ENCODE measurements at places on chromosomes 7 and 10.

DNA sequence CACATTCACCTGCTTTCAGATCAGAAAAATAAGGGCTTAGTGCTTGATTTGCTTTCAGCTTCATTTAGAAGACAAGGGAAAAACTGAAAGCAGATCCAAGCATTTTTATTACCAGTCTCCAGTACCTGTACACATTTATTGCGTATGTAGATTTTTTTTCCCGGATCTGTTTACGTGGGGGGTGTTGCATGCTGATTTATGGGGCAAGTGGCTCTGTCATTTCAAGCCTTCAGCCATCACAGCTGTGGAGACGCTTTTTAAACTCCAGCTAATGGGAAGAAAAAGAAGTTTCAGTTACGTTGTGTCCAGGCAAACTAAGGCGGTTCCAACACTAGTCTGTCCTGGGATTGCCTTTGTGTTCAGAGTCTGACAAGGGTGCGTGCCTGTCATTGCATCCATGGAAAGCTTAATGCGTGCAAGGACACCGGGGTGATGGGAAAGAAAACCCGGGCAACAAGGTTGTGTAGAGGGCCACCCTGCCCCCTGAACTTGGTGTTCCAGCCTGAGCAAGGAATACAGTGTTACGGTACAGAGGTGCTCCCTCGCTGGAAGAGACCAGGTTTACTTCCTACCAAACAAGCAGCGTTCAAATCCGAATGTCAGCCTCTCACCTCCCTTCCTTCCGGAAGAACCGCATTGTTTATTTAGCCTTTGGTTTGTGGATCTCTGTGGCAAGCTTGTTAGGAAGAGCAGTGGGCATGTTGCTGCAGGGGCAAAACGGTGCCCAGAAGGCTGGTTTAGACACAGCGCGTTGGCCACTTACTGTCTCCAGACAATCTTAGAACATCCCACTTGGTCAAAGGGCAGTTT lies 128.2 kb downstream of the FGFR2 start:
- DNase-seq = peak; percentile 24

DNA sequence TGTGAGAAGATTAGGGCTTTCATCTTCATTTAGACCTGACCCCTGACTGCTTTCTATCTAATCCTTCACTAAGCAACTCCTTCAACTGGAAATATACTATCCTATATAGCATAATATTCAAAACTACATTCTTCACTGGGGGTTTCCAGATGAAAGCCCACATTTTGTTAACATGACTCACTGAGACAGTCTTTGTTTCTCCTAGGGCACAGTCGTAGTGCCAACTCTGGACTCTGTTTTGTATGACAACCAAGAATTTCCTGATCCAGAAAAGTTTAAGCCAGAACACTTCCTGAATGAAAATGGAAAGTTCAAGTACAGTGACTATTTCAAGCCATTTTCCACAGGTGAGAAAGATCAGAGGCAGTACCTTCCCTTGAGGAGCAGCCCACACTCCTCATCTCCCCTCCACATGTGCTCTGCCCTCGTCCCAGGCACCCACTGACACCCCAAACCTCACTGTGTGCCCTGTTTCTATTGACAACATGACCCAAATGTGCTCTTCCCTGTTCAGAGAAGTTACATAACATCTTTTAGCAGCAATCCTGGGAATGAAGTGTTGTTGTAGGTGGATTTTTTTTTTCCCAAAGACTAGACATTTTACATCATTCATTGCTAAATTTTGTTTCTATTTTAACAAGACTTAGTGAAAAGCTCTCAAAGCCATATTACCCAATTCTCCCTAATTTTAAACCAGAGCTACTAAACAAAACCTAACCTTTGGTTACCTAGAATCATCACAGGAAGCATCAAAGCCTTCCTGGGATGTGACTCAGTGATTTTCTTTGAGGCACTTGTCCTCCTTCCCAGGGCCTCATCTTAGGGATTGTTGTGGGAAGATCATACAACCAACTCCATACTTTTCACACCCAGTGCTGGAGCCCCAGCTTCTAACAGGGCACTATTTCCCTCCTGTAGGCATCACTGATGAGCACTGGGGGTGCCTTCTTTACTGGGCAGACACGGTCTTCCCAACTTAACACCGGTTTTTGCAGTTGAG lies 10.7 kb downstream of the CYP2E1 start:
- no peak for DNase-seq

GRCh38 chr10:128429321-128429720 lies 303.1 kb upstream of the MKI67 start:
- no peak for DNase-seq

DNA sequence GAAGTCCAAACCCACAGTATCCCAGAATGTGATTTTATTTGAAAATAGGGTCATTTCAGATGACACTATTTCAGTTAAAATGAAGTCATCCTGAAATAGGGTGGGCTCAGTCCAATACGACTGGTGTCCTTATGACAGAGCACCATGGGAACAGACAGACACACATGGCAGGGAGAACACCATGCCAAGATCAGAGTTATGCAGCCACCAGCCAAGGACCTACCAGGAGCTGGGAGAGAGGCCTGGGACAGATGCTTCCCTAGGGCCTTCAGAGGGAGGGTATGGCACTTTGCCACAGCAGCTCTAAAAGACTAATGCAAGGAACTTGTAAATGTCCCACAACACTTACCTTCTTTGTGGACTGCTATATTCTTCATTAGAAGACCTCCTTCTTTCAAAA lies 226.5 kb downstream of the NEBL start:
- DNase-seq = no peak

DNA sequence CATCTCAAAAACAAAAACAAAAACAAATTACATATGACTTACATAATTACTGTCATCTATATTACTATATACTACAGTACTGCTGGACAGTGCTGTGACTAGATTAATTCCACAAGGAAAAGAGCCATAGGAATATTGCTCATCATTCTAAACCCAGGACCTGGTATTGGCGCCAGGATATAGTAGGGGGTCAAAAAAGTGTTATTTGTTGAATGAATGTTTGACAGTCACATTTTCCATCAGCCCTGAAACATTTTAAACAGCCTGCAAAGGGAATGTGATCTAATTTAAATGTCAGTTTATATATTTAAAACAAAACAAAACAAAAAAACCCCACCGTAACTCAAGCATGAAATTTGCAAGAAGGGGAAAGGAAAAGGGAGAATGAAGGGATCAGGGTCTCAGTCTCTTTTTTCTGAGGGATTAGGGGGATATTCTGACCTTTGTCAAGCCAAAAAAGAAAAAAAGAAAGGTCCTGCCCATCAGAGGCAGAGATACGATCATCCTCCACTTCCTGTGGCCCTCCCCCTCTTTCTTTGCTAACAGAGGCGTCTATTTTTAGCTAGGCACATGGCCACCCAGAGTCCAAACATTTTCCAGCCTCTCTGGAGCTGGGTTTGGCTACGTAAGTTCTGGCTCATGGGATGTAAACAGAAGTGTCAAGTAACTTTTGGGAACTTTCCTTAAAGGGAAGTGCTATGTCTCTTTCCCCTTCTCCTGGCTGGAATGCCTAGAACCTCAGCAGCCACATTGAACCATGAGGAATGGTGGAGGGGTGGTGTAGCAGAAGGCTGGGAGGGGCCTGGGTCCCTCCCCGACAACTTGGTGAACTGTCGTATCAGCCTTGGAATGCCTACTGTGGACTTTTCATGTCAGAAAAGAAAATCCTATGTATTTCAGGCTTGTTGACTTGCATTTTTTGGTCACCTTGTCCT lies 44.6 kb upstream of the DLG5 start:
- DNase-seq = peak; percentile 65

GRCh38 chr10:389261-389790 lies 254.1 kb downstream of the ZMYND11 start:
- no peak for DNase-seq

GRCh38 chr7:71925663-71926062 lies 486.5 kb downstream of the CALN1 start:
- no peak for DNase-seq

- DNase-seq = no peak
Measured at GRCh38 chr7:71313553-71313952, 181.6 kb downstream of the GALNT17 start.

- no peak for DNase-seq
Measured at GRCh38 chr10:91741356-91741755, 56.9 kb upstream of the TNKS2 start.

DNA sequence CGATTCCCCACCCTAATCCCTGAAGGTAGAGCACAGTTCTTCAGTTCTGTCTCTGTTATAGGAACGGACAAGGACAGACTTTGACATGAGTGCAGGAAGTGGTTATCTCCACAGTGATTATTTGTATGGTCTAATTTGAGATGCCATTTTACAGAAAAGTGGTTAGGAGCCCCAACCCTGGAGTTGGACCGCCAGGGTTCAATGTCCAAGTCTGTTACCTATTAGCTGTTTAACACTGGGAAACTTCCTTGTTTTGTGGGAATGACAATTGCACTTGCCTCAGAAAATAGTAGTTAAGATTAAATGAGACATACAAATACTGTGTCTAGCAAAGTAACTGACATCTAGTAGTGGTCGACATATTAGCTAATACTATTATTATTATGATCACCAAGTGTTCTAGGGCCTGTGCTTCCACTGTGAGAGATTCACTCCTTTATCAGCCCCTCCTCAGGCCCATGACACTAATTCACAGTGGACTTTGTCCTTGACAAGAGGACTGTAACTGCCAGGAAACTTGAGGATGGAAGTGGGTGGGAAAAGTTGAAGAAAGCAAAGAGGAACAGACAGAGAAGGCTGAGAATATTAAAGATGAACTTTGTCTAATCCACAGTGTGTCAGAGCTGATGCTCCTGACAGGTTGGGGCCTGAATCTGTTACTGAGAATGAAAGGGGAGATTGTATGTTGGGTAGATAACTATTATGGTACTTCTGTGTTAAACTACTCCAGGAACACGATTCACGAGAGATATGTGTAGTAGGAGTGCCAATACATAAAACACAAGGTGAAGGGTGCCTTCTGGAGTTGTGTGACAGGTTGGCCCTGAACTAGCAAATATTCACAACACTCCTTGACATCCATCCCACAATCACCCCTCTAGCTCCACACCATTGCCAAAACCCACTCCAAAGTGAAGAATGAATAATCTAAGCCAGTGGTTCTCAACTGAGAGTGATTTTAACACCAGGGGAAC lies 66.4 kb downstream of the TAC1 start:
- DNase-seq = no peak

DNA sequence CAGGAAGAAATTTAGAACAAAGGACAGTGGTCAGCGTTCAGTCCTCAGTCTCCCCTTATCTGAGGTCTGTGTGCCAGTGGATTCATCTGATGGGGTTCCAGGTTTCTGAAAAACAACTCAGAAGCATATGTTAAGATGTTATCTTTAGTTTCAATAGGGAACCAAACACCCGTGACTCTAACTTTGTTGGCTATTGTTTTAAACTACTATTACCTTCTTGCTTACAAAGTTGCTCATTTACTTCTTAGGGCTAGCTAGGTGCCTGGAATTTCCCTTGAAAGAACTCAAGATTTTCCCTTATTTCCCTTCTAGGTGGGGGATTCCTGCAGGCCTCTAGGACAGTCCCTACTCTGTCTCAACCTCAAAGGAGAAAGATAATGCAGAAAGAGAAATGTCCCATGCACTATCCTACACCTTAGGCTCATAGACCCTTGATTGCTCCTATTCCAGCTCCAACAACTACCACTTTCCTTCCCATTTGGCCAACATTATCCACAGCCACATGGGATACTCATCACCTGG lies 192.5 kb upstream of the LYZL1 start:
- no peak for DNase-seq

GRCh38 chr7:85033263-85033662 lies 153.6 kb downstream of the SEMA3D start:
- peak; percentile 19 for DNase-seq

DNA sequence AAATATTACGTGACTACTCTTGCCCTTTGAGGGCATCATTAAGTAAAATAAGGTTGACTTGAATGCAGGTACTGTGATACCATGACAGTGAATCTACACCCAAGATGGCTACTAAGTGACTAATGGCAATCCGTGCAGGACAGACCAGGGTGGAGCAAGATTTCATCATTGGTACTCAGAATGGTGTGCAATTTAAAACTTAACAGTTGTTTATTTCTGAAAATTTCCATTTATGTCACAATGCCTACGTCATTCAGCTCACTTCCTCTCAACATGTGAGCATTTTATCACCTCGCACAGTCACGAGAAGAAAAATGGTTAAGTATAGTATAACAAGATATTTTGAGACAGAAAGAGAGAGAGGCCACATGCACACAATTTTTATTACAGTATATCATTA lies 50.3 kb upstream of the MET start:
- DNase-seq = no peak

- DNase-seq = no peak
Measured at GRCh38 chr7:42493436-42494198, 256.6 kb upstream of the GLI3 start.

DNA sequence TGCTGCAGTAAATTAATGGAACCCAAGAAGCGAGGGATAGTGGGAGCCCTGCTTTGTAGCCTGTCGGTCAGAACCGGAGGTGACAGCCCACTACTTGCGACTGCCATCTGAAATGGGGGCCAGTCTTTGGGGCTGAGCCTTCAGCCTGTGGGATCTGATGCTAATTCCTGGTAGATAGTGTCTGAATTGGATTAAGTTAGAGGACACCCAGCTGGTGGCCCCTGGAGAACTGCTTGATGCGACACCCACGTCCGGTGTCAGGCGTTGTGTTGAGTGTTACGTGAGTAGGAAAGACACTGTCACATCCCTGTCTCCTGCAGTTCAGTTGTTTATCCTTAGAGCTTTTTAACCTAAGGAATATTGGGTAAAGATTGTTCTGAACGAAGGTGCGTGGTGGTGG lies 5.0 kb downstream of the EIF3B start:
- DNase-seq = no peak

GRCh38 chr7:148620749-148621359 lies 30.3 kb downstream of the C7orf33 start:
- DNase-seq = no peak

DNA sequence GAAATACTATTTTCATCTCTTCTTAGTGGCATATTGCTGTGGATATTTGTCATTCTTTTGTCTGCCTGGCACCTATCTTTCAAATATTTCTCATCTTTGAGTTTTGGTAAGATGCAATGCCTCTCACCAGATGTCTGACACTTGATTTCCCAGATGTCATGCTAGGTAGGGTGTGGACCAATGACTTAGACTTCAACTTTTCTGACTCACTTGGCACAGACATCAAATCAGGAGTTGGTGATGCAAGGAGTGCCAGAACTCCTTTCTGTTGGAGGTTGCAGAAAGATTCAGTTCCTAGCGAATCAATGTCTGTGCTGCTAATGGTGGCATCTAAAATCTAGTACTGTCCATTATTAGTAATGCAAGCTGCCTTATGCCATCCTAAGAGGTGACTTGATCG lies 216.9 kb upstream of the FERD3L start:
- no peak for DNase-seq

DNA sequence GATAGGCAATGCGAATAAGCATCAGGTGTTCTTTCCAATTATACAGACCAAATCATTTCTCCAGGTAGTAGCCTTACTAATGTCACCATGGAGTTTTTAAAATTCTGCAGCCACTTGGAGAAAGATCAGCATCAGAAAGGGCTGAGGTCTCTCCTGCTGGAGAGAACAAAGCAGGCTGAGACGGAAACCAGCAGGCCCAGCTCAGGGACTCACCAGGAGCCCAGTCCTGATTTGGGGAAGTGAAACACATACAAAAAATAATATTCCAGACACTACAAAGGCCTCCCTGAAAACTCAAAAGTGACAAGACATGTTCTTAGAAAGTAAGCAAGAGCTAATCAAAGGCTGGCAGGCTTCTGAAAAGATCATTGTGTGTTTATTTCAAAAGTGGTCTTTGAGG lies 207.1 kb upstream of the GHITM start:
- DNase-seq = no peak
